Ovary (tissue), 10 donors: ENCODE measurements at places on chromosomes 6 and 20.

- H3K36me3 ChIP-seq = no peaks in the 10 kb centered on the region
- no peak for DNase-seq
- H3K4me1 ChIP-seq = no peaks in the 10 kb centered on the region
Measured at GRCh38 chr20:8019998-8020247, 362 bp upstream of the TMX4 start.

- no peak overlapping the region for H3K27ac ChIP-seq
- H3K4me1 ChIP-seq = peaks cover 11% of the 10 kb centered on the region
- no peak overlapping the region for H3K4me3 ChIP-seq
- DNase-seq = no peak
- H3K36me3 ChIP-seq = no peaks in the 10 kb centered on the region
- no peaks in the 10 kb centered on the region for H3K27me3 ChIP-seq
Measured at GRCh38 chr20:58899512-58899911, 47.0 kb downstream of the GNAS start.

DNA sequence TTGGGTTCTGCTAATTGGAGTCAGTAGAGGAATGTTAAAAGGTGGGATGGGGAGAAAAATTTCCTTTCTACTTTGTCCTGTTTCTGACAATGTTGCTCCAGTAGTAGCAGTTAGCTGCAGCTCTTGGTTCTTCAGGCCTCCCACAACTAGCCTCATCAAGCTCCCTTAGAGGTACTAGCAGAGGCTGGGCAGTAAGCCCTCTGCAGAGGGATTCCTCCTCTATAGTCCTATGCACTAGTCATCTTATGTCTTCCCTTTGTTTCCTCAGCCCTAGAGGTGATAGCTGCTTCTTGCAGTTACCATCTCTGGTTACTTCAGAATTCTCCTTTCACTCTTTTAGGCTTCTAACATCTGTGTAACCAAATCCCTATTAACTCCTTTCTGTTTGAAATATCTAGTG is 99.8 kb downstream of the FILIP1 start:
- no peaks in the 10 kb centered on the region for H3K27me3 ChIP-seq
- no peak for DNase-seq
- no peaks in the 10 kb centered on the region for H3K4me1 ChIP-seq
- no peaks in the 10 kb centered on the region for H3K36me3 ChIP-seq

GRCh38 chr20:39873286-39873685 is 815.8 kb downstream of the MAFB start:
- H3K4me1 ChIP-seq = peaks cover 7% of the 10 kb centered on the region
- no peak for DNase-seq
- no peaks in the 10 kb centered on the region for H3K27me3 ChIP-seq
- no peaks in the 10 kb centered on the region for H3K36me3 ChIP-seq
- H3K27ac ChIP-seq = no peak overlapping the region

DNA sequence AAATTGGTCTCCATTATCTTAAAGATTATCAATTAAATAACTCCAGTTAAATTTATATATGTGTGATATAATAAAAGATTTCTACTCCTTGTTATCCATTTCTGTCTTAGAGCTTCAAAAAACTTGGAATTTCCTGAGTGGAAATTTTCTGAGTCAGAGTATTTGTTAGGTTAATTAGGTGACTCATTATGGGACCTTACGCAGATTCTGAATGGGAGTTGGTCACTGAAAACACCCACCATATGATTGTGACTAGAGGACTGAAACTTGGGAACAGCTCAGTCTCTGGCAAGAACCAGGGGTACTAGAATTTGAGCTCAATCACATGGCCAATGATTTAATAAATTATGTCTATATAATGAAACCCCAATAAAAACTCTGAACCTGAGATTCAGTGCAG is 125.4 kb upstream of the HMGCLL1 start:
- no peak overlapping the region for H3K27ac ChIP-seq
- no peak for DNase-seq
- H3K4me1 ChIP-seq = no peaks in the 10 kb centered on the region
- H3K27me3 ChIP-seq = no peaks in the 10 kb centered on the region

GRCh38 chr6:136969930-136970329 is 47.8 kb downstream of the SLC35D3 start:
- H3K27me3 ChIP-seq = no peaks in the 10 kb centered on the region
- no peaks in the 10 kb centered on the region for H3K36me3 ChIP-seq
- H3K27ac ChIP-seq = no peak overlapping the region

GRCh38 chr6:125267806-125268523 is 33.8 kb downstream of the HDDC2 start:
- no peaks in the 10 kb centered on the region for H3K4me1 ChIP-seq
- H3K4me3 ChIP-seq = no peak overlapping the region
- H3K27me3 ChIP-seq = no peaks in the 10 kb centered on the region
- DNase-seq = no peak

GRCh38 chr20:1085492-1086276 is 32.7 kb upstream of the PSMF1 start:
- H3K36me3 ChIP-seq = no peaks in the 10 kb centered on the region
- no peak overlapping the region for H3K27ac ChIP-seq
- no peak overlapping the region for H3K4me3 ChIP-seq
- H3K27me3 ChIP-seq = no peaks in the 10 kb centered on the region
- no peak for DNase-seq

GRCh38 chr20:11035211-11035610 is 361.4 kb upstream of the JAG1 start:
- H3K27me3 ChIP-seq = no peaks in the 10 kb centered on the region
- H3K4me3 ChIP-seq = no peak overlapping the region
- no peaks in the 10 kb centered on the region for H3K4me1 ChIP-seq
- H3K27ac ChIP-seq = no peak overlapping the region
- DNase-seq = no peak

DNA sequence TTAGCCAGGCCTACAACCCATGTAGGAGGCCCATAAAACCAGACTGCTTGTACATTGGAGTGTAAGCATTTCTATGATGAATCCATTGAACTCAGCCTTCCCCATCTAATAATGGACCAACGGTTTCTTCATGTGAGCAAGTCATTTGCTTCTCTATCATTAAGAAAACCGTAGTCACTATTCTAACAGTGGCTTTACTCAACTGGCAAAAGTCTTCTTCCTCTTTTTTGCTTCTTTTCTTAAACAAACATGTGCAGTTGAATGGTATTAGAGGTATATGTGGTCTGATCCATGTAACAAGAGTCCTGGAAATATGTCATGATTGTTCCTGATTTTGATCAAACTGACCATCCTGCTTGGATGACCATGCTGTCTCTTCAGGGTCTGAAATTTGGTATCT is 132.4 kb upstream of the STXBP5 start:
- no peak for DNase-seq
- H3K36me3 ChIP-seq = no peaks in the 10 kb centered on the region
- H3K4me1 ChIP-seq = no peaks in the 10 kb centered on the region
- H3K27ac ChIP-seq = no peak overlapping the region

DNA sequence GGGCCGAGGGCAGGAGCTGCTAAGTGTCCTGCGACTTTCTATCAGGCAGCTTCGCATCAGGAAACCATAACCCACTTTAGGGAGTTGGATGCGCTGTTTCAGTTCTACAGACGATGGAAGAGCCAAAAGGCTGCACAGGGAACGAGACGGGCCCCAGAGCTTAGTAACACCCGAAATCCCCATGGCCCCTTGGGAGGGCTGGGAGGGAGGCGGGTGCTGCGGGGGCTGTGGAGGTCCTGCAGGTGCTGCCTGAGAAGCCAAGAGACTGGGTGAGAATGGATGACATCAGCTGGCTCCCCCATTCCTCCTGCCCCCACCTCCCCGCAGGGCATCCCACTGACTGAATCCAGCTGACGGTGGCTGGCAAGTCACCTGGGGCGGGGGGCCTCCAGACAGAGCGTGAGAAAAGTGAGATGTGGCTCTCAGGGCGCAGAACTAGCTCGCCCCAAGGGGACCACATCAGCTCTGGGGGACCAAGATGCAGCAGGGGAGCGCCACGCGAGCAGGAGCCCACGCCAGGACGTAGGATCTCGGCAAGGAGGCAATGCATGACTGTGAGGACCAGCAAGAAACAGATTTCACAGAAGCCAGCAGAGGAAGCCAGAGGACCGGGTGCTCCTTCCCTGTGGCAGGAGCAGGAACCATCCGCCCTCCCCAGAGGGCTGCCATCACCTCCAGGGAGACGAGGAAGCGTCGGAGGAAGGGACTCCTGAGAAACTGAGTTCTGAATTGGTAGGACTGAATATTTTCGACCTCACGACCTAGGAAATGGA is 36.8 kb downstream of the PNLDC1 start:
- H3K27ac ChIP-seq = peak overlapping the region; percentile 87
- peaks cover 6% of the 10 kb centered on the region for H3K4me1 ChIP-seq
- peak; percentile 72 for DNase-seq
- H3K36me3 ChIP-seq = no peaks in the 10 kb centered on the region

GRCh38 chr6:351867-352289 is 39.7 kb upstream of the IRF4 start:
- H3K4me1 ChIP-seq = no peaks in the 10 kb centered on the region
- H3K27ac ChIP-seq = no peak overlapping the region
- H3K36me3 ChIP-seq = no peaks in the 10 kb centered on the region
- H3K4me3 ChIP-seq = no peak overlapping the region
- DNase-seq = no peak
- no peaks in the 10 kb centered on the region for H3K27me3 ChIP-seq

GRCh38 chr6:116166369-116166768 is 40.4 kb upstream of the COL10A1 start:
- H3K4me3 ChIP-seq = no peak overlapping the region
- H3K27me3 ChIP-seq = no peaks in the 10 kb centered on the region
- no peaks in the 10 kb centered on the region for H3K36me3 ChIP-seq
- H3K4me1 ChIP-seq = no peaks in the 10 kb centered on the region
- no peak for DNase-seq
- H3K27ac ChIP-seq = no peak overlapping the region

DNA sequence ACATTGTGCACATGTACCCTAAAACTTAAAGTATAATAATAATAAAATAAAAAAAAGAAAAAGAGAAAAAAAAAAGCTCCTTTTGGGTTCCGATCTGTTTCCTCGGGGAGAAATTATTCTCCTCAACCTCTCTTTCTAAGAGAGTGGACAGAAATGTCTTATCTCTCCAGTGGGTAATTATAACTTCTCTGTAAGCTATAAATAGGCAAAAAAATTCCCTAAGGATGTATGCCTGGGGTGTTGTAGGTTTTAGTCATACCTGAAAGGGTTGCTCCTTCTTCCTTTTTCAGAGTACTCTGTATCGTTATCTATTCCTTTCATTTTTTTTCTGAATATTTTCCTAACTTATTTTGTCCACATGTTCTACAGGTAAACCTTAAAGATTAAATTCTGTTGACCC is 169.7 kb upstream of the PTPRK start:
- no peak overlapping the region for H3K4me3 ChIP-seq
- no peaks in the 10 kb centered on the region for H3K4me1 ChIP-seq
- no peak for DNase-seq
- H3K27ac ChIP-seq = no peak overlapping the region
- no peaks in the 10 kb centered on the region for H3K36me3 ChIP-seq

- no peaks in the 10 kb centered on the region for H3K27me3 ChIP-seq
- H3K36me3 ChIP-seq = no peaks in the 10 kb centered on the region
- DNase-seq = no peak
- H3K27ac ChIP-seq = no peak within 1 kb of the TSS
- peaks cover 3% of the 10 kb centered on the region for H3K4me1 ChIP-seq
- H3K4me3 ChIP-seq = no peak within 1 kb of the TSS
Measured at GRCh38 chr6:31528821-31529328, at the start of gene MCCD1. Gene MCCD1 (plus strand): TSS chr6:31528962. CDS start chr6:31529015, 53 bp downstream.

DNA sequence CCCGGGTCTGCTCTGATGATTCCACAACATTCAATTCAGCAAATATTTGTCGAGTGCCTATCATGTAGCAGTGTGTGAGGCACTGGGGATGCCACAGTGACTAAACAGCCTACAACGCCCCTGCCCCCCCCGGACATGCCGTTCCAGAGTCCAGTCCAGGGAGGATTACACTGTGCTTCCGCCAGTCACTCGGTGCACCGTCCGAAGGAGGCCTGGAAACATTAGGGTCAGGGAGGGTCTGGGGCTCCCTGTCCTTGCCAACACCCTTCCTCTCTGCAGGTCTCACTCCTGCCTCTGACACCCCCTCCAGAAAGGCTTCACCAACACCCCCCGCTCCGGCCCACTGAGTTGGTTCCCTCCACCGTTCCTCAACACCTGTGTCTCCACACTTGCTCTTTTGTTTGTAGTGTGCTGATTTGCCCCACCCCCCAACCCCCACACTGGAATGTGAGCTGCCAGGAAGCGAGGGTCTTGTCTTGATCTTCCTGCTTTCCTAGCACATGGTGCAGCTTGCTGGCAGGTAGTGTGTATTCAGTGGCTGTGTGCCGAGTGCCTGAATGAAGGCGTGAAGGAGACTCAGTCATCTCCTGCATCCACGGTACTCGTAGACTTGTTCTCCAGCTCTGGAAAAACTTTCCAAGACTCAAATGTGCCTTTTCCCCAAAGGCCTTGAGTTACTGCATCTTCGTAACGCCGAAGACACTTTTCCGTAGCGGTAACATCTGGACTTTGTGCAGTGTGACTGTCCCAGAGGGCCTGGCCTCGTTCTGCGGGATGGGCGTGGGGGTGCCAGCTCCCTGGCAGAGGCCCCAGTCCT is 150.4 kb downstream of the ZDHHC14 start:
- no peaks in the 10 kb centered on the region for H3K27me3 ChIP-seq
- no peak overlapping the region for H3K4me3 ChIP-seq
- no peak overlapping the region for H3K27ac ChIP-seq

DNA sequence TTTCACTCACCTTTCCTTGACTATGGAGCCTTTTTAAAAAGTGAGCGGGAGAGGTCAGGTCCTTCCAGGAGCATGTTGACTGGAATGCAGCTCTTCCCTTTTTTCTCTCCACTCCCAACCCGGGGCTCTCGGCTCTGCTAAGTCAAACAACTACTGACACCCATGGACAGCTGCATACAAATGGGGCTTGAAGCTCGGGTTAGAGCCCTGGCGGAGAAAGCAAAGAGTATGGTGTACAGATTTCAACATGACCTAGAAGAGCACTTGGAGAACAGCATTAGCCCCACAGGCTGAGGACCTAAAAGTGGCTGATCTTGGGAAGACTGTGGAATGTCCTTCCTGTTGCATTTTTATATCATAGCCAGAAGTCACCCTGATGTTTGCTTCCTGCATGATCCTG is 162.0 kb upstream of the STMND1 start:
- H3K36me3 ChIP-seq = no peaks in the 10 kb centered on the region
- no peak for DNase-seq
- H3K4me1 ChIP-seq = no peaks in the 10 kb centered on the region
- H3K27ac ChIP-seq = no peak overlapping the region
- no peaks in the 10 kb centered on the region for H3K27me3 ChIP-seq

DNA sequence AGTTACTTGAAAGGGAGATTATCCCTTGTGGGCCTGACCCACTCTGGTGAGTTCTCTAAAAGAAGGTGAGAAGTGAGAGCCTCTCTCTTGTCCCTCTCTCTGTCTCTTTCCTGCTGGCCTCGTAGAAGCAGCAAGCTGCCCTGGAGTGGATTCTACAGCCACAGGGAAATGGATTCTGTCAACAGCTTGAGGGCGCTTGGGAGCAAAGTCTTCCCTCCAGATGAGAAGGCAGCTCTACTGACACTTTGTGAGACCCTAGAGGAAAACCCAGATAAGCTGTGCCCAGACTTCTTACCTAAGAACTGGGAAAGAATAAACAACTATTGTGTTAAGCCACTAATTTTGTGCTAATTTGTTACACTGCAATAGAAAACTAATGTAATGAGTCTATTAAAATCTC is 39.9 kb downstream of the ANKRD60 start:
- H3K36me3 ChIP-seq = no peaks in the 10 kb centered on the region
- no peak for DNase-seq
- H3K27ac ChIP-seq = no peak overlapping the region
- no peaks in the 10 kb centered on the region for H3K4me1 ChIP-seq
